ENCODE measurements at places on chromosomes 5 and 9.

DNA sequence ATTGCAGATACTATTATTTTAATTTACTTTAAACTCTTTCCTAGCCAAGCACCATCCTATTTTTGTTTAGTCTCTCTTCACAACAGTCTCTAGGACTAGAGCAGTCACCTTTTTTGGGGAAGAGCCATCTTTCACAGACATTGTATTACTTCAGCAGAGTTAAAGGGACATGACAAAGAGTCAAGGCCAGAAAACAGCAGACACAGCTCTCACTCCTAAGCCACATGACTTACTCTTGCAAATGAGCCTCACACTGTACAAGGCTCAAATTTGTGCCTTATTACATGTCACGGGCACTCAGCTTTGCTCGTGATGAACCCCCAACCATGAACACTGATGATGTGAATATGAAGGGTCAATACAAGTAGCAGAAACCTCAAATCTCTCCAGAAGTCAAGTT is 104.3 kb downstream of the ZNF608 start:
- DNase-seq = peak; percentile 11

GRCh38 chr5:179187681-179188575 is 127.8 kb downstream of the ZNF354C start:
- DNase-seq = no peak

GRCh38 chr9:37995961-37996818 is 72.8 kb downstream of the SHB start:
- DNase-seq = no peak

DNA sequence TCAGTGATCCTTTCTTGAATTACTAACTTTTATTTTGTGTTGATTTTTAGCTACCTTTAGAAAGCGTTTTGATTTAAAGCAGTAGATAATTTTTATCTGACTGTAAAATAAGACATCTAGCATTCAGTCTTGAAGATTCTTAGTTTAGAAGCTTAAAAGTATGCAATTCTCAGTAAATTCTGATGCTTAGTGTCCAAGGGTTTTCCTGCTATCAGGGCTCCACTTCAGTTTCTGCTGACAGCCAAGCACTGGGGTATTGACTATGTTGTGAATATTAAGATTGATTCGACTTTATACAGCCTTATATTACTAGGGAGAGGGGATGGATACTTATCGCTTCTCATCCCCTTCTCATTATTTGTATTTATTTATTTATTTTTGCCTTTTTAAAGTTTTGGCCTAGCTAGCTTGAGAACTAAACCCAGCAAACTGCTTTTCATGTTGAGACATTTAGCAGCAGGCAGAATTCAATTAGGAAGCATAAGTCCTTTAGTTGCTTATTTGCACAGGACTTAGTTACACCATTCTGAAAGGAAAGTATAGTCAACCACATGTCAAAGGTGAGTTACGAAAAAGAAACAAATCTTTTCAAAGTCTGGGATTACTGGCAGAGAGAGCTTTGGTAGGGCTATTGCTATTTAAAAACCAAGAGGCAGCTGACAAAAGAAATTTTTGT is 2.9 kb downstream of the PBX3 start:
- peak; percentile 72 for DNase-seq

DNA sequence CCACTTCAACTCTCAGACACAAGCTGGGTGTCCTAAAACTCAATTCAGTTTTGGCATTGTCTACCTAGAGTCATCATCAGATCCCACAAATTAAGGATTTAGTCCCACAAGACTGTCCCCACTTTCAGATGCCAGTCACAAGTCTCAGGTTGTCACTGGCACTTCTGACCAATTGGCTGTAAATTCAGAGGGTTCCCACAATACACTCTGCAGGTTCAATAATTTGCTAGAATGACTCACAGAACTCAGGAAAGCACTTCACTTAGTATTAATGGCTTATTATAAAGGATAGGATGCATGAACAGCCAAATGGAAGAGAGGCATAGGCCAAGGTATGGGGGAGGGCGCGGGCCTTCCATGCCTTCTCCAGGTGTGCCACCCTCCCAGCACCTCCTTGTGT is 209.1 kb downstream of the SREK1 start:
- no peak for DNase-seq

- no peak for DNase-seq
Measured at GRCh38 chr5:169226895-169227294, 74.0 kb downstream of the SLIT3 start.

DNA sequence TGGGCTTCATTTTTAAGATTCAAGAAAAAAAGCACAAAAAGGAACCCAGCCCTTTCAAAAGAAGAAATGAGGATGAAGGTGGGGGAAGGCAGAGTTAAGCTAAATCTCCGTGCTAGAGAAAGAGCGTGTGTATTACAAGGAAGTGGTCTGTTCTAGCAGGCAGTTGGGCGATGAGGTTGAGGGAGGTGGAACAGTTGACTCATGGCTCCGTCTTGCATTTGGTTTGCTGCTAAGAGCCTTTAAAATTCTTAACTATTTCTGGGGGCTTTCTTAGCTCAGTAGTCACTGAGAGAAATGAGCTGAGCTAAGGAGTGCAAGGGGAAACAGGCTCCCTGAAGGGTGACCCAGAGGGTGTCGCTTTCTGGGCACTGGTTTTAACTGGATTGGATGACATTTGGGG is 117.4 kb downstream of the GCNT1 start:
- DNase-seq = peak; percentile 80

DNA sequence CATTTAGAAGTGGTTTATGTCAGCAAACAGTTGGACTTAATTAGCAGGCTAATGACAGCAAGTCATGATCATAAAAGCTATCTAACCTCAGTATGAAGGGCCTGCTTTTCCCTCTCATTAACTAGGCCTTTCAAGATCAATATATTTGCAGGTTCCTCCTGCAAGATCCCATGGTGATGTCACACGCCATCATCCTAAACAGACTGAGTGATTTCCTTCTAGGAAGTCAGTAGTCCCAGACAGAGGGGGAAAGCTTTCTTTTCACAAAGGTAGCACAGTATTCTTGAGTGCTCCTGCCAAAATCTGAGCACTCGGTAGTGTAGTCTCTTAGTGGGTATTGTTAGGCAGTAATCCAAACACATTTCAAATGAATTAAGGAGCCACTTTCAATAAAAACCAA is 52.5 kb downstream of the UIMC1 start:
- no peak for DNase-seq

- no peak for DNase-seq
Measured at GRCh38 chr9:27371382-27371781, 74.4 kb upstream of the EQTN start.

- peak; percentile 81 for DNase-seq
Measured at GRCh38 chr5:55533521-55534435, 986 bp downstream of the PLPP1 start.

GRCh38 chr9:70557661-70558369 is 143.4 kb upstream of the KLF9 start:
- no peak for DNase-seq

DNA sequence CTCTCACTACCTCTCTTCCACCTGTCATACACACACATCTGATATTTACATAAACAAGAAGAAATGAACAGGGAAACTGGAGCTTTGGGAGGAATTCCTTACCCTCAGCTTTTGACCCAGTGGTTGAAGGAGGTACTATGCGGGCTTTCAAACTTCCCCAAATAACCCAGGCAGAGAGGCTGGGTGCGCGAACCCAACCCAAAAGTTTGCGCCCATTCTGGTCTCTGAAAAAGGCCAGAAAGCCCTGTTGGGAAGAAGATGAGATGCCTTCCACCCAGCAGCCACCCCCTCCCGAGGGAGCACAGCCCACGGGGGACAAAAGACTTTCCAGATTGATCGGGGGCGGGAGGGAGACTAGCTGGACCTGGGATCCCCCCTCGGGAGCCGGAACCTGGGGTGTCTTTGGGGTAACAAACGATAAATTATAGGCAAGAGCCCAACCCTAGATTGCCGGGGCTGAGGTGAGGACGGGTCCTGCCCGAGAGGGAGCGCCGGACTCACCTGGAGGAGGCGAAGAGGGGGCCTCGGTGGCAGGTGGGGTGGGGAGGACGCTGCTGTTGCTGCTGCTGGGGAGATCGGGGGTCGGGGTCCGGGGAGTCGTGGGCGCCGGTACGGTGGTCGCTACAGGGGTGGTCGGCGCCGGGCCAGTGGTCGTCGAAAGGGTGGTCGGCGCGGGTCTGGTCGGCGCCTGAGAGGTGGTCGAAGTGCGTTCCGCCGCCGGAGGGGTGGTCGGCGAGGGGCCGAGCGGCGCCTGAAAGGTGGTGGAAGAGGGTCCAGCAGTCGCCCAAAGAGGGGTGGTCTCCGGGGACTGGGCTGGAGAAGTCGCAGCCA is 798 bp downstream of the MEGF9 start:
- DNase-seq = no peak

DNA sequence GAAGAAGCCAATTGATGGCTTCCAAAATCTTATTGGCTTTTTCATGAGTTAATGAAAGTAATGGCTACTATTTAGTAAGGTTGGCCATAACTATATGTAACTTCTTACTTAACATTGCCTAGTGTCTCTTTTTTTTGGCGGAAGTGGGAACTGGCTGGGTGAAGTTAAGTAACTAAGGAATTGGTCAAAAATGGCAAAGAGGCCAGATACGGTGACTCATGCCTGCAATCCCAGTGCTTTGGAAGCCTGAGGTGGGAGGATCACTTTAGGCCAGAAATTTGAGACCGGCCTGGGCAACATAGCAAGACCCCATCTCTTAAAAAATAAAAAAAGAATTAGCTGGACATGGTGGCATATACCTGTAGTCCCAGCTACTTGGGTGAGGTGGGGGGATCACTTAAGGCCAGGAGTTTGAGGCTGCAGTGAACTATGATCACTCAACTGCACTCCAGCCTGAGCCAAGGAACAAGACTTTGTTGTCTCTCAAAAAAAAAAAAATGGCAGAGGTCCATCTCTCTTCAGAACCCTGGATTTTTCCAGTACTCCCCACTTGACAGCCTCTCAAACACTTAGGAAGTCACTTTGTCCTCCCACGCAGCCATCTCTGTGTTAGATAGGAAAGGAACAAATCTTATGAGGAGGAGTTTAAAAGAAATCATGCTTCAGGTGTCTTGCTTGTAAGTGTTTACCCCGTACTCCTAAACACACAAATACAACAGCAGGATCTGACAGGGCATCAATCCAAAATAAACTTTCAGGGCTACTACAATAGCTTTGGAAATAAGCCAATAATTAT is 75.7 kb downstream of the TEK start:
- peak; percentile 78 for DNase-seq

DNA sequence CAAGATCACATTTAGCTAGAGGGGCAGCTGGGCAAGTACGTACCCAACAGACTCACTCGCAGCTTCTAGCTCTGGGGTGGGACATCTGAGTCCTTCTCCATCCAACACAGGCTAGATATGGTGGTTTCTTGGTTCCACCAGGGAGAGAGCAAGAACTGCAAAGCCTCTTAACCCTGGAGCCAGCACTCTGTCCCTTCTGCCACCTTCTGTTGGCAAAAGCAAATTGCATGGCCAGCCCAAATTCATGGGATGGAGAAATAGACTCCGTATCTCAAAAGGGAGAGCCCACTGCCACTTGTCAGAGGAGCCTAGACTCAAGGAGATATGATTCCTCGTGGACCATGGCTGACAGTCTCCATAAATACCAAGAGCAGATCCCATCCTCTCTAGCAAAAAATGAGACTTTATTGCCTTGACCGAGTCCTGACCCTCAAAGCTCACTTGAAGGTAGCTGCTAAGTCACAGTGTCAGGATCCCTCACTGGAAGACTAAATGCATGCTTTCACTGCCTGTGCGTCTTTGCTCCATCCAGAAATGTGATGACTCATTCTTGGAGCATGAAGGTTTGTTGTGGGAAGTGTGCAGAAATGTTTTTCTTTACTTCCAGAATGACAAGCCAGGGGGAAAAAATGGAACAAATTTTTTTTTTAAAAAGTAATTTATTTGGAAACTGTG is 28.8 kb upstream of the ROR2 start:
- peak; percentile 79 for DNase-seq

DNA sequence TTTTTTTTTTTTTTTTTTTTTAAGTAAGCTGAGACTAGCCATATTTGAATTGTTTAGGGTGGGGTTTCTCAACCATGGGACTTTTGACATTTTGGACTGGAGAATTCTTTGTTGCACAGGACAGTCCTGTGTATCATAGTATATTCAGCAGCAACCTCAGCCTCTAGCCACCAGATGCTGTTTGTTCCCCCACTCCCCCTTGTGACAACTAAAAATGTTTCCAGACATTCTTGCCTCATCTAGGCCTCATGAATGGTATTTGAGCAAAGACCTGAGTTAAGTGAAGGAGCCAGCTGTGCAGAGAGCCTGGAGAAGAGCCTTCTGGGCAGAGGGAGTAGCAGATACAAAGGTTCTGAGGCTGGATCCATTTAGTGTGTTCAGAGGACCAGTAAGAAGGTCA is 155.9 kb downstream of the SGCD start:
- no peak for DNase-seq

DNA sequence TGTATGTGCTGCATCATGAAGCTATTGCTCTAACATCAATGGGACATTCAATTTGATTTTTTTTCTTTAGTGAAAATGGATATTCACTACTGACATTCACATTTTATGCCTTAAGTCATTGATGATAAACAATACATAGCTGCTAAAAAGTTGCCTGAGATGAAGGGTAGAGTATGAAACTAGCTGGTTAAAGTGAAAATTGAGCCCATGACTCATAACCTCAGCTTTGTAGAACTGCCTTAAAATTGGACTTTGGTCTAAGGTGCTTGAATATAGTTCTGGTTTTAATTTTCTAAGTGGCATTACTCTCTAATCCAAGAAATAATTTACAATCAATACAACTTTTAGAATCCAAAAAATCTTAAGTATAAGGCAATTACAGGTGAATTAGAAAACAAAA is 740.4 kb upstream of the RIOK2 start:
- no peak for DNase-seq

- DNase-seq = no peak
Measured at GRCh38 chr9:97617939-97618416, 15.2 kb downstream of the TSTD2 start.

GRCh38 chr5:7897014-7897600 is 28.2 kb downstream of the MTRR start:
- peak; percentile 46 for DNase-seq

DNA sequence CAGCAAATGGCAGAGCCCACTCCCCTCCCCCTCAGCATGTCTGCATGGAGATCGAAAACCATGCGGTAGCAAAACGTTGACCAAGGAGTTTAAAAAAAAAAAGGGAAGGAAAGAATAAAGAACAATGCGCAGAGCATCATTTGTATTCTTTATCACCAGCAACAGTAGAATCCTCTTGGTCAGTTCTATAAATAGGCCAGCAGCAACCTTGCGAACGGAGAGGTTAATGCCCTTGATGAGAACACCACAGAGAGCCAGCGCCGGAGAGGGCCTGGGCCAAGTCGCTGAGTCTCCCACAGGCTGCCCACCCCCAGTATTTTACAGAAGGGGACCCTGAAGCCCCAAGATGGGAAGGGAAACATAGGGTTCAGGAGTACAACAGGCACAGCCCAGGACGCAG is 22.7 kb downstream of the WHRN start:
- no peak for DNase-seq
